ENCODE measurements at places on chromosomes 7 and 10.

- DNase-seq = no peak
These were observed 691.8 kb downstream of the SUGCT start for GRCh38 chr7:40826411-40827221.

DNA sequence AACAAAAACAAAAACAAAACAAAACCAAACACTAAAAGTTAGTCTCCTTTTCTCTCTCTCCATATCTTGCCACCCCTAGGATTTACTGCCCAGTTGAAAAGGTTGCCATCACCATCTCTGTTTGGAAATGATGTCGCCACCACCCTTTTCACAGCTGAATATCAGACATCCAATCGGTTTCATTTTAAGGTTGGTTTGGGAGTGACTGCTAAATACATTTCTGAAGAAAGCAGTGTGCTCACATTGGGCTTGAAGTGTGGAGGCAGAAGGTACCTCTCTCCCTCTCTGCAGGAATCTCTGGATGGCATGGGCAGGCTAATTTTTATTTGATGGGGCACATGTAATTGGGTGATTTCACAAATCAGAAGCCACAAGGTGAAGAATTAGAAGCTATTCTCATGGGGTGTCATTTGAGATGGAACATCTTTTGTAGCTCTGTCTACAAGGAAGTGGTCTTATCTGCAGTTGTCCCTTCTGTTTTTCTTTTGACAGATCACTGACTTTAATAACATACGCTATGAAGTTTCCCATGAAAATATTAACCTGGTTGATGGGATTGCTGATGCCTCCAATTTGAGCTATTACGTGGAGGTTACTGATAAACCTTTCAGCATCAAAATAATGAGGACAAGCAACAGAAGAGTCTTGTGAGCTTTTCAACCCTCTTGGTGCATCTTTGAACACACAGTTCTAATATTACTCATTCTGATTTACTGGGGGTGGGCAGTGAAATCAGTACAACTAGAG lies 20.1 kb downstream of the MGAM2 start:
- no peak for DNase-seq

- no peak for DNase-seq
These were observed 26.9 kb downstream of the BAG3 start for GRCh38 chr10:119677904-119678755.

GRCh38 chr10:50324046-50324445 lies 72.7 kb upstream of the ASAH2 start:
- DNase-seq = no peak

DNA sequence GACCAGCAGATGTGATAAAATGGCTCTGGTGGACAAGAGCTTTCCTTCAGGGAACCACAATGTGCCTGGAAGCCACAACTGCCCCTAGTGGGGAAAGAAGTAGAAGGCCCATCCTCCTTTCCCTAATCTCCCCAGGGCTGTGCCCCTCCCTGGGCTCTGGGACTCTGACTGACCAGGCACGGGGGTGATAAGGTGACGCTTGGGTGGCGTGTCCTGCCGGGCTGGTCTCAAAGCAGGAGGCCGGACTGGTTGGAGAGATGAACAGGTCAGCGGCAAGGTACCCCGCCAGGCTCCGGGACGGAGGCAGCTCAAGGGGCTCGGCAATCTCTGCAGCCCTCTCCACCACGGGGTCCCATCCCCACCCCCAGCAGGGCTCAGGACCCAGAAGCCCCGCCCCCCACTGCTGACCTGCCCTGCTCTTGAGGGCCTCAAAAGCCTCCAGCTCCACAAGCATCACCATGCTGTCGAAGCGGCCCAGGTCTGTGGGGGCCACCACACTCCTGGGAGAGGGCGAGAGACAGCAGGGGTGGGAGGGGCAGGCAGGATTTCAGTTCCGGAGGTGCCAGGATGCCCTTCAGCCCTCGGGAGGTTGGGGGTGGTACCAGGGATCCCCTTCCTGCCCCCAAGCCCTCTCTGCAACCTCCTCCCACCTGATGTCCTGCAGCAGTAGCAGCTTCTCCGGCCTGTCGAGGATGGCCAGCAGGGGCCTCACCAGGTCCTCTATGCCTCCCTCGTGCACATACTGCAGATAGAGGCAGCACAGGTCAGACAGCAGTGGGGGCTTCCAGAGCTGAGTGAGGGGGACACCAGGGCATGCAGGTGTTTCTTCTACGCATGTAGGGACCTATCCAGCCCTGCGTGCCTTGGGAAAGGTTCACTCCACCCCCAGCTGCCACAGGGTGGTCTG lies 12.2 kb downstream of the LZTS2 start:
- DNase-seq = no peak

- no peak for DNase-seq
These were observed 212.1 kb upstream of the KCND2 start for GRCh38 chr7:120060875-120061274.

- DNase-seq = no peak
These were observed 649 bp downstream of the IDE start for GRCh38 chr10:92573091-92573797.

GRCh38 chr7:27640884-27641574 lies 21.7 kb downstream of the HIBADH start:
- no peak for DNase-seq

GRCh38 chr7:49001610-49002033 lies 77.3 kb downstream of the CDC14C start:
- DNase-seq = no peak

DNA sequence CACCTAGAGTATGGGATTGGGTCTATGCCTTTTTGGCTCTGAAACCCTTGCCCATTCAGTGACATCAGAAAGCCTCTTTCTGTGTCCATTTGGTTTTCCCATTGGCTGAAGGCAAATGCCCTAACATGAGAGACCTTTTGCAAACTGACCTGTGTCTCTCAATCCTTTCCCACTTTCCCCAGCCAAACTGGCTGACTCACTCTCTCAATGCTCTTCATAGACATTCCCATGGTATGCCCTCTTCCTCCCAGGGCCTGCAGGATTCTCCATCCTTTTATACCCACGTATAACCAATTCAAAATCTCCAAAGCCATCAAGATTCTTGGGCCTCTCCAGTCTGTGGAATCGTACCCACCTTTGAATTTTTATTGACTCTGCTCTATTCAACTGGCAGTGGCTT lies 563.3 kb downstream of the GATA3 start:
- DNase-seq = no peak

DNA sequence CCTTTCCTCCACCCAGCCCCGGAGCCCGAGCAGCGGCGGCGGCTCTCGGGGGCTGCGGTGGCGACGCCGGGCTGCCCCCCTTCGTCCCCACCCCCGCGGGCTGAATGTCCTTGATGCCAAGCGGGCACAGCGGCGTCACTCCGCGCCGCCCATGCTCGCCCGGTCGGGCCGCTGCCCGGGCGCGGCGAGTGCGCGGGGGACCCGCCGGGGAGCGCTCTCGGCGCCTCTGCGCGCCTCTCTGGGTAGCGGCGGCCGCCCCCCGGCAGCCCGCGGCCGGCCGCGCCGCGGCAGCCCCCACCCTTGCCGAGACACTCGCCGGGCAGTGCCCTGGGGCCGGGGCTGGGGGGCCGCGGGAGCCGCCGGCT lies 433 bp upstream of the PLXNA4 start:
- DNase-seq = no peak

- DNase-seq = no peak
These were observed 149.8 kb upstream of the PRKCQ start for GRCh38 chr10:6729861-6730344.

DNA sequence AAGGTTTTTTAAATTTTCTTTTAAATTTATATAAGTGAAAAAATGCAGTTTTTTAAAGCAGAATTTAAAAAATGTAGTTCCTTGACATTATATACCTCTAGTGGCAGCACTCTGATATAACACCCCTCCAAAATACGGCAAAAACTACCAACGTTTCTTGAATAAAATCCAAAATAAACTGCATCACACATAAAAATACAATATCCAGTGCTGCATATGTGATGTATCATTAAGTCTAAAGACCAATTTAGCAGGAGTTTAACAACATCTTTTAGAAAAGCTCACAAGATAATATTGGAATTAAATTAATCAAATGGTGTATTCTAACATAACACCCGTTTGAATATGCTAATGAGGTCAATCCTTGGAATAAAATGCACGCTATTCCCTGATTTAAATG lies 1.4 kb downstream of the TCERG1L start:
- no peak for DNase-seq

- peak; percentile 12 for DNase-seq
These were observed at the start of gene SHTN1 for GRCh38 chr10:117005026-117005526. SHTN1 (minus strand) TSS chr10:117005187; CDS start chr10:117005079, 108 bp downstream.

Measured in NCI-H187 (cell line).